Caki2 (cell line): ENCODE measurements at places on chromosomes 16 and 17. TPM values are rescaled to one million over a fixed set of nuclear protein-coding genes. Genes with fewer than 3 reads are reported as not detected.

GRCh38 chr16:5020551-5020950 lies 13.2 kb downstream of the NAGPA start:
- DNase-seq = no peak

KIF18B gene
- 21.2 and 21.7 TPM in 2 replicates for total RNA-seq

DNA sequence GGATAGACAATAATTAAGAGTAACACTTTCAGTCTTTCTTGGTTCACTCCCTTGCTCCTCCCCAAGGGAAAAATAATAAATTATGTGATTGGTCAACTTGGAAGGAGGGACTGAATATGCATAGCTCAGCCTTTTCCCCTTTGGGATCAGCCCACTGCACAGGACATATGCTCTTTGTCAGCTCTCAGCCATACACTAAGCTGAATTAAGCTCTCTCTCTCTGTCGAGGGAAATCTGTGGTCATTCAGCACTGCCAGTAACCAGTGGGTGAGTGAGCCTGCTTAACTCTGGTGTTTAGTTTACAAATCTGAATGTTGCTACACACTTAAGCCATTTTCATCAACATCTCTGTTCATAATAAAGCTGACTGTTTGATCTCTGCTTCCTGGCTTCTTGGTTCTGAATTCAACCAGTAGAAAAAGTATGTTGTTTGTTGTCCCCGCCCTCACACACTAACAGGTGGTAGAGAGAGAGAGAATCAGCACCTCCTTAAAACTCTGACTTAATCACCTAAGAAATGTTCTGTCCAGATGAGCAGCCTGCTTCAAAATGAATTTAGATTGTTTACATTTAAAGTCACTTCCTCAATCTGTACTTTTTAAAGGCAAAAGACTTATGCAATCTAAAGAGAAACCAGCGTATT lies 102.3 kb upstream of the C17orf78 start:
- DNase-seq = peak; percentile 60

DNA sequence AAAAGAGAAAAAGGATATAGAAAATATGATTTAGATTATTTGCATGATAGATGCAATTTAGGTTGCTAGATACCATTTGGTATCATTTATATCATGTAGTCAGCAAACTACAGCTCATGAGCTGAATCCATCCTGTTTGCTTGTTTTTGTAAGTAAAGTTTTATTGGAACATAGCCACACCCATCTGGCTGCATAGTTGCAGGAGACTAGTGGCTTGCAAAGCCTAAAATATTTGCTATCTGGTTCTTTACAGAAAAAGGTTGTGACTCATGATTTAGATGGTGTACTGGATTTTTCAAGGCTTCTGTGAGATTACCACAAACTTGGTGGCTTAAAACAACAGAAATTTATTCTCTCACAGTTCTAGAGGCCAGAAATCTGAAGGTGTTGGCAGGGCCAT lies 49.9 kb downstream of the MAP2K4 start:
- DNase-seq = no peak

GRCh38 chr17:38705803-38706504 lies 881 bp downstream of the MLLT6 start:
- peak; percentile 33 for DNase-seq

GRCh38 chr16:1548727-1549126 lies 15.3 kb downstream of the TMEM204 start:
- DNase-seq = no peak

- DNase-seq = no peak
These were observed 386.5 kb downstream of the SLC39A11 start for GRCh38 chr17:72705905-72706395.

DNA sequence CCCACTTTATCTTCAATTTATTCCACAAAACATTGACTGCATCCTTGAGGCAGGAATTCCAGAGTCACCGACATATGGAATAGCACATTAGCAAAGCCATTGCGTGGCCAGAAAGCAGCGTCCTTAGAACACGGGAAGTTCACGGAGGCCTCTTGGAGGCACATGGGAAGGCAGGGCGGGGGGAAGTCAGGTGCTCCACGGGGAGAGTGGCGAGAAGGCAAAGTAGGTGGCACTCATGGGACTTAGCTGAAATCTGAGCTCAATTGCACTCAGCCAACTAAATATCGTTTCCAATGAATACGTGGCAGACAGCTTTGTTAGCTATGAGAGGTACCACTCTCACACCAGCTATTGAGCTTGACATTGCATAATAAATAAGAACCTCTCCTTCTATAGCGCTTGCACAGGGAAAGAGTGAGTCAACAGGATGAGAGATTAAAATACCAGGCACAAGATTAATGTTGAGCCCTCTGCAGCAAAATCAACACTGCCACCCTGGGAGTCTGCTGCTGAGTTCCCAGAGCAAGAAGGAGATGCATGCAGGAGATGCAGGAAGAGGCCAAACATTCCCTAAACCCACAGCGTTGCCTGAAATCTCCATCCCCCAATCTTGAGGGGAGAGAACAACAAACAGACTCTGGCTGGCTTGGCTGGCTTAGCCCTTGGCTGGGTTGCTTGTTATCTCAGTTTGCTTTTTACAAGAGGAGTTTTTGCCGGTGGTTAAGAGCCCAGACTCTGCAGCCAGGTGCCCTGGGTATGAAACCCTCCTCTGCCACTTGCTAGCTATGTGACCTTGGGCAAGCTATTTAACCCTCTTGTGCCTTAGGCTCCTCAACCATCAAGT lies 28.8 kb downstream of the ABCC12 start:
- peak; percentile 80 for DNase-seq

GRCh38 chr16:75491876-75492275 lies 3.4 kb downstream of the CHST6 start:
- DNase-seq = no peak

KRT36 gene
- total RNA-seq = not detected in 2 replicates

GRCh38 chr16:67054901-67055300 lies 26.0 kb downstream of the CBFB start:
- no peak for DNase-seq

DOC2B gene
- 1.7 and 1.8 TPM in 2 replicates for total RNA-seq

- DNase-seq = peak; percentile 88
These were observed 6.0 kb upstream of the LPCAT2 start for GRCh38 chr16:55502801-55503366.

CA7 gene
- not detected in 2 replicates for total RNA-seq

PYDC1 gene
- not detected in 2 replicates for total RNA-seq

DNA sequence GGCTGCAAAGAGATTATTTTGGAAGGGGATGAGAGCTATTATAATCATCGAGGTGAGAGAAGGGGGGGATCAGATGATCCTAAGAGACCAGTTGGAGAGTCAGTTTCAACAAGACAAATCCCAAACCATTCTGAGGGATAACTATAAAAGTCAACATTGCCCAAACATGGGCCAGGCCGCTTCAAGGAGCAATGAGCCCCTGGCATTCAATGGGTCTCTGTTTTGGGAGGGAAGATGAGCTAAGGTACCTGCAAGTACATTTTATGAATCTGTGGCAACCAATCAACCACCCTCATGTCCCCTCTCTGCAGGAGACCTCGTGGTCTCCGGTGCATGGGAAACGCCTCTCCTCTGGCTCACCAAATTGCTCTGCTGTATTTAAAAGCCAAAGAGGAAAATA lies 209.9 kb upstream of the C16orf82 start:
- DNase-seq = no peak

- no peak for DNase-seq
These were observed 13.5 kb downstream of the GSDMB start for GRCh38 chr17:39904990-39905288.

- DNase-seq = no peak
These were observed 205.6 kb downstream of the SPECC1 start for GRCh38 chr17:20214794-20215193.

PCTP gene
- 27.9 and 39.6 TPM in 2 replicates for total RNA-seq

DNA sequence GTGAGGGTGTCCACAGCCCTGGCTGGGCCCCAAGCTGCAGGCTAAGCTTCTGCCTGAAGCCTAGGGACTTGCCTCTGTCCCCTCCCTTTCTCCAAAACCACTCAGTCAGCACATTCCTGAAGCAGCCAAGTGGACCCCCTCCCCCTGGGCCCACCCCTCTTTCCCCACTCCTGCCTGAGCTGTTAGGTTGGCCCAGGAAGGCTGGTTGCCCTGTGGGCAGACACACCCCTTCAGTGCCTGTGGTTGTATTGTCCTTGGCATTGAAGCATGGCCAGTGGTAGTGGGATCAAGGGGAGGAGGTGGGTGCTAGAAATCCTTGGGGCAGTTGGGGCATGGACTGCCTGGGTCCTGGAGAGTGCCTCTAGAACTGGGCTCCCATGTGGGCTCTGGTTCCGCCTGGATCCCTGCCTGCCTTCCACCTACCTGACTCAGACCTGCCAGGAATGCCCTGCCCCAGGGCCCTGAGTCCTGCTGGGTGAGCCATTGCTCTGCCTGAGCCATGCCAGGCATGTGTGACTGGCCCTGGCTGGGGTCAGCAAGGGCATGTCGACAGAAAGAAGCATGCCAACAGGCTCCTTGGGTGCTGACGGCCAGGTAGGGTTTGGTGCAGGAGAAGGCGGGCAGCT lies 2.1 kb downstream of the TRAF4 start:
- DNase-seq = peak; percentile 81

- no peak for DNase-seq
These were observed 317.3 kb downstream of the SLC39A11 start for GRCh38 chr17:72775237-72775636.
